Mesothelial cell of epicardium (in vitro differentiated cells): ENCODE measurements at places on chromosomes 4 and X. TPM values are rescaled to one million over a fixed set of nuclear protein-coding genes. Genes with fewer than 3 reads are reported as not detected.

The NLGN3 gene
- total RNA-seq: 3.3 to 3.5 TPM (median 3.3 TPM) in 3 replicates

The CCNB3 gene
- 0.36 to 0.60 TPM (median 0.40 TPM) in 3 replicates for total RNA-seq

The DMRTC1B gene
- 5.7 to 6.1 TPM (median 6.1 TPM) in 3 replicates for total RNA-seq

The KIAA1210 gene
- 0.50 to 0.82 TPM (median 0.56 TPM) in 3 replicates for total RNA-seq

The CXorf49 gene
- total RNA-seq: not detected in 3 replicates

The SLITRK2 gene
- 0.85 to 1.2 TPM (median 0.95 TPM) in 3 replicates for total RNA-seq

The PWWP3B gene
- total RNA-seq: 3.9 to 4.1 TPM (median 4.0 TPM) in 3 replicates

DNA sequence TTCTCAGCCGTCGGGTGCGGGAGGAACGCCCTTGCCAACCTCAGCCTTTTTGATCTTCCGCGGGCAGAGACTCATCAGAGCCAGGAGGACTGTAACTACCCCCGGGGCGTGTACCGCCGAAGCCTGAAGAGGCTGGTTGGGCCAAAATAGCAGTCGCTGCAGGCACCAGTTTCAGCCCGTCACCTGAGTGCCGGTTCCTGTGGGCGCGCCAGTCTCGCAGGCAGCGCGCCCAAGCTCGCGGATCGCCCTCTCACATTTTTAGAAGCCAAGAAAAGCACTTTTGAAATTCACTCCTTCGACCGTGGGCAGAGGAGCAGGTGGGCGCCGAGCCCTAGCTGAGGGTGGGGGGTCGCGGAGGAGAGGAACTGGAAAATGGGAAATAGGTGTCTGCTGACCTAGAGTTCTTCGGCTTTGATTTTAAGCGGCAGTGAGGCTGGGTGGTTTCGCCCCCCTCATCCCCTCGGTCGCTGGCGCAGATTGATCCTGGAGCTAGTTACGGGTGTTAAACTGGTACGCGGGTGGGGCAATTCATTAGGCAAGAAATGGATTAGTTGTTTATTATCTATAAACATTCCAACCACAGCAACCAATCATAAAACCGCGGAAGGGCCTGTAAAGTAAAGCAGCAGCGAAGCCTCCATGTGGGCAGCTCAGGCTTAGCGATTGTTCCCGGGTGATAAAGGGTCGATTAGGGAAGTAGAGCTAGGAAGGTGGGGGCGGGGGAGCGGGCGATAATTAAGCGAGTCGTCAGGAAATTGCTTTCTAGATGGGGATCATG, 69.2 kb downstream of the FBXO8 start:
- H3K4me1 ChIP-seq: peaks cover 64% of the 10 kb centered on the region
- peak overlapping the region; percentile 64 for H3K27ac ChIP-seq
- peaks cover 91% of the 10 kb centered on the region for H3K27me3 ChIP-seq
- no peaks in the 10 kb centered on the region for H3K36me3 ChIP-seq

- H3K4me1 ChIP-seq: peaks cover 2% of the 10 kb centered on the region
- H3K27me3 ChIP-seq: no peaks in the 10 kb centered on the region
- no peaks in the 10 kb centered on the region for H3K36me3 ChIP-seq
- DNase-seq: no peak
- H3K27ac ChIP-seq: no peak overlapping the region
- H3K4me3 ChIP-seq: no peak overlapping the region
These were observed 50.1 kb downstream of the CFAP299 start for GRCh38 chr4:80385397-80386280.
